Ammon's horn (tissue), 1 donor: ENCODE measurements at places on chromosomes 6 and 20.

GRCh38 chr6:15109338-15110090, 136.4 kb upstream of the JARID2 start:
- no peak for DNase-seq

DNA sequence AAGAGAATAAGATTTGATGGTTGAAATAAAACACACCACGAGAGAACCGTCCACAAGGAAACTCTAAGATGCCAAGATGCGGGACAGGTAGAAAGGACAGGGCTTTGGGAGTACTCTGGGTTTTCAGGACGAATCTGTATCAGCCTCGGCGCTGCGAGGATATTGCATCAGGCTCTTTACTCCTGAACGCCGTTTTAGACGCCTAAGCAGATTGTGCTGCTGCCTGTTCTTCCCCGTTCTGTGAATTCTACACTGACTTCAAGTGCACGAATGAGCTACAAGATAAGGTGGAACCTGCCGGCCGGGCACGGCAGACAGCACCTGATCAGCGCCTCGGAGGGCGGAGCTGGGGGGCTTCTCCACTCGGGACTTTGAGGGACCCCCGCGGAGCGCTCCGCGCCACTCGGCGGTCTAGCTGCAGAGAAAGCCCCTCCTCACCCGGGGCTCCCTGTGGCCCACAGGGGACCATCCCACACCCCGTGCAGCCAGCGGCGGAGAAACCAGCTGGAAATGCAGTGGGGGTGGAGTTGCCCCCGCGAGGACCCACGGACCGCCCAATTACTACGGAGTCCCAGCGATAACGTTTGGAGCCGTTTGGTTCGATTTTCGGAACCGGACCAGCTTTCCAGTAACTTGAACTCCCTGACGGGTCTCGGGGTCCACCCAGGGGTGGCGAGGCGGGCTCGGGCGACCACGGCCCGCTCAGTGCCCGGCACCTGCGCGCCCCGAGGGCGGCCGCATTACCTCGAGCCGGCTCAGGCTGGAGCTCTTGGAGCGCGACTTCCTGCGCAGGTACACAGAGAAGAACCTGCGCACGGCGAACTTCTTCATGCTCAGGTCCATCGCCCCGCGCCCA, 646 bp downstream of the RPS6KA2 start:
- DNase-seq = peak; percentile 49

- DNase-seq = no peak
Observed at GRCh38 chr6:36129941-36130666, at the start of gene MAPK13. TSS of gene MAPK13 (plus strand) at chr6:36130513. CDS start at chr6:36130583, 70 bp downstream.

DNA sequence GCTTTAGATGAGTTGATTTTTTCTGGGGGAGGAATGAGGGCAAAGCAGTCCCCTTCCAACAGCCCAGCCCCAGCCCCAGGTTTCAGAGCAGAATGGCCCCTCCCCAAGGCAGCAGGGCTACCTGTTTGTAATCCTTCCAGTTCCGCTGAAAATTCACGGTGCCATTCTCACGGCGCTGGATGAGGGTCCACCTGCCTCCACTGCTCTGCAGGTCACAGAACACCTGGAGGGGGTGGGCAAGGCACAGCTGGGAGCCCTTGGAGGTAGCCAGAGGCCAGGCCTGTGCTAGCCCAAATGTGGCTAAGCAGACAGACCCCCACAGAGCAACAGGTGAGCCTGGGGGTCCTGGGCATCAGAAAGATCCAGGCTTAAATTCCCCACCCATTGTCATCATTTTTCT, 36.5 kb downstream of the ANGPT4 start:
- no peak for DNase-seq

DNA sequence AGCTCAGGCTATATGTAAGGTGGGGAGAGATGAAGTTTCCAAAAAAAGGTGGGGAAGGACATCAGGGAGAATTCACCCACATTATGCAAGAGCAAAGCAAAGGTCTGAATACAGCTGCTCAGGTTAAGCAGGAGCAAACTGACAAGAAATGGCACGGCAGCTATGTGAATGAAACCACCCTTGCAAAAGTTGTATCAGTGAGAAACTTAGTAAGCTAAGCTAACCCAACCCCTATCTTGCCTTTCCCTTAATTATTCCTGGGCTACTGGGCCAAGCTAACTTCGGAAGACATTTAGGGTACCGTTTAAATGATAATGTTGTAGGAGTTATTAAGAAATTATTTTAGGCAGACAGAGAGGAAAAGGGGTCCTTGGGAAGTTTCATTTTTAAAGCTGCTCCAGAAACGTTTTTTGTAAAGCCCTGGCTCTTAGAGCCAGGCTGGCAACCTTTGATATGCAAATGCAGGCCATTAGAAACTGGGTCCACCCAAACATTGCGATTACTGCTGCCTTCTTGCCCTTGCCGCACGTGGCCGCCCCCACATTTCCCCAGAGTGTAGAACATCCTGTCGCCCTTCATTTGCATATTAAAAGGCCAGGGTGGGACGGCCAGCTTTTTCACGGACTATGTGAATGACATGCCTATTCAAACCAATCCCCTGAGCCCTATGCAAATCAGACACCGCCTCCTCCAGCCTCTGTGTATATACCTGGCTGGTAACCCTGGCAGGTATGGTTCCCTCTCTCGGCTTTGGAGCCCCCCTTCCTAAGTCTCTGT, 60.5 kb upstream of the SAMD5 start:
- DNase-seq = no peak
